ENCODE measurements at places on chromosomes 4 and X.

- DNase-seq: no peak
Measured at GRCh38 chrX:20973038-20973437, 401.2 kb upstream of the CNKSR2 start.

- no peak for DNase-seq
Measured at GRCh38 chrX:42531441-42531840, 246.5 kb downstream of the PPP1R2C start.

DNA sequence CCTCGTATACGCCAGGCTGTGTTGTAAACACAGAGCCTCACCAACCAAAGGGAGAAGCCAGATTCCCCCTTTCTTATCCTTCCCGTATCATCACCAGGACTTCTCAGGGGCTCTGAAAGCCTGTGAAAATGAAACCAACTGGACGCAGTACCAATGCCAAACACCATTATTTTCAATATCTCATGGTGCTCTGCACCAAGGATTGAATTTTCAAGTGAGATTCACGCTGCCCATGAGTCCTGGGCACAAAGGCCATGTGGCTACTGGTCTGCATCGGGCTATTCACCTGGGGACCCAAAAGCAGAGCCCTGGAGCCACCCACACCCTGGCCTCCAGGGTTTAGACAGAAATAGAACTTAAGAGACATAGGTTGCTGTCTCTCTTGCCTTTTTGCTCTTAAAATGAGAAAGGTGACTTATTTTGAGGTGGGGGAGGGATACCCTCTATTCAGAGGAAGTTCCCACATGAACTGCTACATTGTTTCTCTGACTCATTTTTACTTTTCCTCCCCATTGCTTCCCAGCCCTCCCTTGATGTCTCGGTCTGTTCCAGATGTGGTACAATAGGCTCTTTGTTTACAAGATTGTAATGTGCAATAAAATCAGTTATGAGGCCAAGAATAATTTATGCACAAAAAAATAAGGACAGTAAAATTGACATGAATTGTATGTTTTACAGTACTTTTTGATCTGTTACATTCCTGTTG lies 55.4 kb downstream of the MAML3 start:
- DNase-seq: no peak

GRCh38 chr4:14621731-14622463 lies 380.4 kb upstream of the CPEB2 start:
- DNase-seq: no peak

- DNase-seq: no peak
Measured at GRCh38 chr4:43718369-43718768, 730.2 kb downstream of the KCTD8 start.

Data from hypothalamus (tissue), 51 donors.